Hematopoietic multipotent progenitor cell treated with erythropoietin and hydrocortisone succinate and interleukin-3 and kit ligand, for 4 days (in vitro differentiated cells): ENCODE measurements at places on chromosomes 16 and 17.

DNA sequence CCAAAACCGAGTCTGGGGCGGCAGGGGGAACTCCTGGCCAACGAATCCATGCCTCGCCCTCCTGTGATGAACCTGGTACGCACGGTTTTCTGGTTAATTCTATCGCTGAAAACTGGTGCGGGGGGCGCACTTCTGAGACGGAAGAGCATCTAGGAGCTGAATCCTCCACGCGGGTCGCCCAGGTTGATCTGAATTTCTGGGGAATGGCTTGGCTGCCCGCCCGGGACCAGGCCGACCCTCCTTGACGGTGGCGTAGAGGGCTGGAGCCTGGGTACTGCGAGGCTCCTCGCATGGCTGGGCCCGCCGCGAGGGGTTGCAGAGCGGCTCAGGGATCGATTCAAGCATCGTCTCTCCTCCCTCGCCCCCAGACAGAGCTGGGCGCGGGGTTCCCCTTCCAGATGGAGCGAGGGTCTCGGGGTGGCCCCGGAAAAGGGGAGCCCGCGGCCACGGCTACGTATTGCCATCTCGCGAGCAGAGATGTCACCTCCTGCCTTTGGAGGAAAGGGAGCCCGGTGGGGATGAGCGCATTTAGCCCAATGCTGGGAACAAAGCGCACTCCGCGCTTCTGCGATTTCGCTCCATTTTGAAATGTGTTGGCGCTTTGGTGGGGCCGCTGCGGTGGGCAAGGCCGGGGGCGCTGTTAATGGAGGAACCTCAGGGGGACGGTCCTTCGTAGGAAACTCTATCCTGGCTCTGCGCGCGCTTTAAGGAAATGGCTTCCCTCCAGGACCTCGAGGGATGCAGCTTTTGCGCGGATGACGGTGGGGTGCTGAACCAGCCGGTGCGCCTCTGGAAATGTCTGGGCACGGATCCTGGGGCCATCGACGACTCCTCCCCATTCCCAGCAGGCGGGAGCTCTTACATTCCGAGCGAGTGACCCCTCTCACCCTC, 2.7 kb downstream of the MAPT start:
- peak; percentile 22 for DNase-seq

GRCh38 chr17:80137131-80137530, 9.8 kb downstream of the EIF4A3 start:
- no peak for DNase-seq

DNA sequence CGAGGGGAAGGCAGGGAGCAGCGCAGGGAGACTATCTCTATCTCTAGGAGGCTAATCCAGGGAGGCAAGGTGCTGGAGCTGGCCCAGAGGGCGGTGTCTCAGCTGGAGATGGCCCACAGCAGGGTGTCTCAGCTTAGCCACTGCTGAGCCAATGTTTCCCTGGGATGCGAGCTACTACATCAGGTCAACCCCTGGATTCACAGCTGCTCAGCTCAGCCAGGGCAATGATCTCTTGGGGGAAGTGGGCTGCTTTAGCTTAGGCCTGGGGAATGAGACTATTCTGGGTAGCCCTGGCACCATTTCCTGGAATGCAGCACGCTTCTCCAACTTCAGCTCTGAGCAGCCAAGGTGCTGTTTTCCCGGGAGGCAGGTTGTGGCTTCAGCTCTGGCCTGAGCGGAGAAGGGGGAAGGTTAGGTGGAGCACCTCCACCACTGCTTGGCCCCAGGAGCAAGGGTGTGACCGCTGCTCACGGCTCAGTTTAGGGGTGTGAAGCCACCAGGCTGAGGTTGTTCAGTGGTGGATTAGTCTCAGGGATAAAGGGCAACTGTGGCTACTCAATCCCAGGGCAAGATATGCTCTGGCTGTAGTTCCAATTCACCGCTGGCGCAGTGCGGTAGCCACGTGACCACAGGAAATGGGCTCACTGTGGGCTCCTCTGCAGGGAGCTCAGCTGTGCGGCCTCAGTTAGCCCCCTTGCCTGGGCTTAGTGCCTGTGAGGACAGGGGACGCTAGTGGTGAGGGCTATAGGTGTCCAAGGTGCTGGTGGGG, 5.2 kb upstream of the PRSS21 start:
- no peak for DNase-seq

GRCh38 chr16:4924593-4925292, 12.2 kb downstream of the PPL start:
- DNase-seq: no peak

GRCh38 chr16:56547120-56547948, 17.5 kb upstream of the MT4 start:
- DNase-seq: peak; percentile 18

DNA sequence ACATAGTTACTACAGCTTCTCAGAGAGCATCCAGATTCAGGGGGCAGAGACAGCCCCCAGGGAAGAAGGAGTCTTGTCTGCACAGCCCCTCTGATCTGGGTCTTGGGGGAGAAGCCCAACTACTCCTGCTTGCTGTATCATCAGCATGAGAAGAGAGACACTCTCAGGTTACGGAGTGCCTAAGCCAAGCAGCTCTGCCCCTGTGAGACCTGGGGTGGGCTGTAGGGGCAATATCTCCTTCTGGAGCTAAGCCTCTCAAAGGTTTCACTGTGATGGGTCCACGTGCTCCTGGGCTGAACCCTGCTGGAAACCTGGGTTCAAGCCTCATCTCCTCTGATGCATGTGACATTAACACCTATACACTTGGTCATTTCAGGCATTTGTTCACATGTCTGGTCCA, 123.2 kb downstream of the CPPED1 start:
- DNase-seq: no peak
